ENCODE measurements at places on chromosomes 7 and 10.

- DNase-seq, result no peak
Observed at GRCh38 chr7:77484785-77485184, 52.3 kb upstream of the PTPN12 start.

- no peak for DNase-seq
Observed at GRCh38 chr10:130362308-130362761, 226.1 kb downstream of the GLRX3 start.

- no peak for DNase-seq
Observed at GRCh38 chr10:116111483-116112095, 161.4 kb downstream of the GFRA1 start.

- peak; percentile 67 for DNase-seq
Observed at GRCh38 chr10:48792687-48793096, 108.0 kb downstream of the WDFY4 start.

GRCh38 chr7:101102026-101102425 lies 16.7 kb downstream of the TRIM56 start:
- DNase-seq, result no peak

- no peak for DNase-seq
Observed at GRCh38 chr7:31343516-31344305, 3.2 kb upstream of the NEUROD6 start.

- peak; percentile 77 for DNase-seq
Observed at GRCh38 chr10:77909749-77910375, 16.7 kb downstream of the DLG5 start.

DNA sequence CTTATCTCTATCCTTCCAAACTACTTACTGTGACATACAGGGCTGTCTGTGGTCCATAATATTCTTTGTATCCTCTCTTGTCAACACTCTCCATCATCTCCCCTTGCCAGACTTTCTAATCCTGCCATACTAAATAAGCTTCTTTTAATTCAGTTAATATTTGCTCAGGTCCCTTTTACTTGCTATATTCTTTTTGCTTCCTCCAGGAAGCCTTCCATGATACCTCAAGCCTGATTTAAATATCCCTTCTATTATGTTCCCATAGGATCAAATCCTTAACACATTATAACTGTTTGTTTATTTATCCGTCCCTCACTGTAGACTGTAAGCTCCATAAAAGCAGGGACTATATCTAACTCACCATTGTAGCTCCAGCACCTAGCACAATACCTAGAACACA lies 7.2 kb upstream of the PPP3CB start:
- no peak for DNase-seq

GRCh38 chr10:8103543-8103942 lies 49.1 kb downstream of the GATA3 start:
- DNase-seq, result no peak

DNA sequence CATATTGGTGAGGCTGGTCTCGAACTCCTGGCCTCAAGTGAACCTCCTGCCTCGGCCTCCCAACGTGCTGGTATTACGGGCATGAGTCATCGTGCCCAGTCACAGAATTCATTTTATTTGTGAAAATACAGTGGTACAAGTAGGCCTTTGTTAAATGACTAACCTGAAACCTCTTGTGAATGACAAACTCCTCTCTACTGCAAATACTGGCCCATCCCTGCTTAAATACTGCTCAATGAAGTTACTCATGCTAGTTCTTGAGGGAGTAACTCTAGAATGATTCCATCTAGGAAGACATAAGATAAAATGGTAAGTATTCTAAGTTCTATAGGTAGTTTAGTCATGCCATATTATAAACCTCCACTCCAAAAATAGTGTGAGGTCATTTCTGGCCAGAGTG lies 80.7 kb downstream of the UBE2H start:
- no peak for DNase-seq

- DNase-seq, result peak; percentile 74
Observed at GRCh38 chr7:91557789-91558404, 293.7 kb downstream of the FZD1 start.

DNA sequence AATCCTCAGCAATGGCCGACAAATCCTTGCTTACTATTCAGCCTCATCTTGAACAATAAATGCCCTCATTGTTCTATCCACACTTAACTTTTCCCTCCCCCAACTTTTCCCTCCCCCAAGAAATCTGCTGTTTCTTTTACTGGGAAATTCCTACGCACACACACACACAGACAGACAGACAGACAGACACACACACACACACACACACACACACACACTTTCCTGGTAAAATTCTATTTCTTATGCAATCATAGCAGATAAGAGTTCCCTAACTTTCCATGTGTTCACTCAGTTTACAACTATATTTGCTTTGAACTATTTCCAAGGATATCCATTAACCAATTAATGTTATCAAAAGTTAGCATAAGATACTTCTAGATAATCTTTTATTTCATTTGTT lies 52.9 kb downstream of the RELN start:
- DNase-seq, result no peak

GRCh38 chr7:139718141-139718540 lies 59.7 kb downstream of the HIPK2 start:
- no peak for DNase-seq

DNA sequence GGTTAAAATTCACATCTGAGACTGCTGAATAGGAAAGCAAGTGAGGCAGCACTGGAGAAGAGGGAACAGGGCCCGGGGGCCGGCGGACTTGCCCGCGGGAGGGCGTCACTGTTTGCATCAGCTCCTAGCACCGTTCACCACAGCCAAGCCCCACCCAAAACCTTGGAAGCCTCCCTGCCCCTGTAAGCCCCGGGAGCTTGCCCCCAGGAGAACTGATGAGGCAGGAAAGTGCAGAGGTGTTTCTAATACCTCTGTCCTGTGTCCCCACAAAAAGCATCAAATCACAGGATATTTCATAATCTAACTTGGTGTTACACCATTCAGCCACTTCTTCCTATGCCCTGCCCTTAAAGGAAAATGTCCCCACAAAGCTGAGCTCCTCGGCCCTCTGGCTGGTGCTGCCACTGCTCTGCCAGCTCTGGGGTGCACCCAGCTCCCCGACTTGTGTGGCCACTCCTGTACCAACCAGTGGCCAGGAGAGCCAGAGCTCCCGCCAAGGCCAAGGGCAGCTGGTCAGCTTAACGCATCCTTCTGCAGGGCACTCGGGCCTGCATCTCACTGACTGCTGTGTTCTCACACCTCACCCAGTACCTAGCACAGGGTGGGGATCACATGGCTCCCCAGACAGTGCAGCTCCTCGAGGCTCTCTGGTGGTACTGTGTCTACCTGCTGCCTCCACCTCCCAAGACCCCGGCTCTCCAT lies 47.3 kb upstream of the CNPY1 start:
- no peak for DNase-seq

DNA sequence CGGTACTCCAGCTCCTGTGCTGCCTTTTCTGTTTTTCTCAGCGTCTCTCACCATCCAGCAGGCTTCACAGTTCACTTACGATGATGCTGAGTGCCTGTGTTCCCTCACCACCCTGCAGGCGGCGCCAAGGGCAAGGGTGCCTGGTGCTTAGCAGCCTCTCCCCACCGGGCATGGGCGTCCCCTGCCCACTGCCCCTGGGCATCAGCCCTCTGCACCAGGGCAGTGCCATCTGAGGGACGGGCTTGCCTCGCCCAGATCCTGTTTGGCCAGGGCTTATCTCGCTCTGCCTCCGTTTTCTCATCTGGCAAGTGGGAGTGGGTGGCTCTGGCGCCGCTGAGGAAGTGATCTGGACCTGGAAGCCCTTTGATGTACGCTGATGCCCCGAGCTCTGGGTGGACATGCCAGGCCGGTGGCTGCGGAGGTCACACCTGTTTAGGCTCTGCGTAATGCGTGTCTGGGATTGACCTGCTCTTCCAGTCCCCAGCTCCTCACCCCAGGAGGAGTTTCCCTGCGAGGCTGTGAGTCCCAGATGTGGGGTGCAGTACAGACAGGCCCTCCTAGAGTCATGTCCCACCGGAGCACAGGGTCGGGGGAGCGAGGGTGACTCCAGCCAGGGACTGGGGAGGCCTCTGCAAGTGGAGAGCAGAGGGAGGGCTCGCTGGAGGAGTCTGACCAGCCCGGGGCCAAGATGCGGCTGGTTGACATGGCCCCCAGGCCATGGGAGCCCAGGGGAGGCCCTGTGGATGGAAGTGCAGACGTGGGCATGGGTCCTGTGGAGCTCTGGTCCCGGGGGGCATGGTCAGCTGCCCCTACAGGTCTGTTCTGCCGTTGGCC lies 11.8 kb downstream of the TTYH3 start:
- DNase-seq, result no peak

Data from iris pigment epithelial cell (primary cell).